ENCODE measurements at places on chromosomes 3 and 15. TPM values are rescaled to one million over a fixed set of nuclear protein-coding genes. Genes with fewer than 3 reads are reported as not detected.

DNA sequence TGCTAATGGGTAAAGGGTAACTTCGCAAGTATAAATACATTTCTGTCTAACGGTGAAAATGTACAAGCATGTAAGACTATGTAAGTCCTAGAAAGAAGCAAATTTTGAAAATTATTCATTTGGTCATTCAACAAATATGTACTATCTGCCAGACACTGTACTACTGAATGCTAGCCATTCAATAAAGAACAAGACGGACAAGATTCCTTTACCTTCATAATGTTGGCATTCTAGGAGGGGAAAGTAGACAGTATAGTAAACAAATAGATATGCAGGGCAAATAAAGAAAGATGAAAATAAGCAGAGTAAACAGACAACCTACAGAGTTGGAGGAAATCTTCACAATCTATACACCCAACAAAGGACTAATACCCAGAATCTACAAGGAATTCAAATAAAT is 32.7 kb downstream of the C3orf70 start:
- no peak overlapping the region for H3K27ac ChIP-seq
- H3K27me3 ChIP-seq: peaks cover 67% of the 10 kb centered on the region
- no peak for DNase-seq
- no peaks in the 10 kb centered on the region for H3K36me3 ChIP-seq
- H3K4me3 ChIP-seq: no peak overlapping the region

GRCh38 chr3:135452881-135453280 is 512.6 kb upstream of the PPP2R3A start:
- no peaks in the 10 kb centered on the region for H3K4me1 ChIP-seq
- no peak for DNase-seq
- no peak overlapping the region for H3K4me3 ChIP-seq
- peaks cover 25% of the 10 kb centered on the region for H3K27me3 ChIP-seq
- H3K27ac ChIP-seq: no peak overlapping the region

GRCh38 chr3:73073091-73073707 is 11.7 kb downstream of the EBLN2 start:
- peaks cover 3% of the 10 kb centered on the region for H3K36me3 ChIP-seq
- no peaks in the 10 kb centered on the region for H3K4me1 ChIP-seq
- DNase-seq: no peak
- H3K27me3 ChIP-seq: no peaks in the 10 kb centered on the region

GRCh38 chr3:193875601-193876321 is 260.2 kb upstream of the HES1 start:
- H3K27ac ChIP-seq: no peak overlapping the region
- H3K27me3 ChIP-seq: no peaks in the 10 kb centered on the region
- no peak overlapping the region for H3K4me3 ChIP-seq
- H3K4me1 ChIP-seq: peaks cover 41% of the 10 kb centered on the region
- no peaks in the 10 kb centered on the region for H3K36me3 ChIP-seq
- no peak for DNase-seq

- no peak overlapping the region for H3K4me3 ChIP-seq
- DNase-seq: no peak
- H3K27me3 ChIP-seq: no peaks in the 10 kb centered on the region
- no peak overlapping the region for H3K27ac ChIP-seq
Measured at GRCh38 chr15:25345943-25346342, 92.9 kb downstream of the UBE3A start.

GRCh38 chr3:23712656-23713559 is 92.8 kb upstream of the UBE2E1 start:
- peak overlapping the region; percentile 47 for H3K4me3 ChIP-seq
- peaks cover 19% of the 10 kb centered on the region for H3K4me1 ChIP-seq
- no peaks in the 10 kb centered on the region for H3K27me3 ChIP-seq

- H3K4me1 ChIP-seq: 0 out of 2 replicates have a peak, but pooled peaks cover 12% of the 10 kb centered on the region
- H3K36me3 ChIP-seq: peaks cover 28% of the 10 kb centered on the region
- no peaks in the 10 kb centered on the region for H3K27me3 ChIP-seq
- no peak overlapping the region for H3K4me3 ChIP-seq
Measured at GRCh38 chr3:146115619-146116018, 45.4 kb downstream of the PLOD2 start.

GRCh38 chr15:52193321-52193720 is 2.1 kb upstream of the GNB5 start:
- H3K4me3 ChIP-seq: no peak overlapping the region
- peaks cover 5% of the 10 kb centered on the region for H3K36me3 ChIP-seq
- no peak overlapping the region for H3K27ac ChIP-seq
- no peak for DNase-seq

DNA sequence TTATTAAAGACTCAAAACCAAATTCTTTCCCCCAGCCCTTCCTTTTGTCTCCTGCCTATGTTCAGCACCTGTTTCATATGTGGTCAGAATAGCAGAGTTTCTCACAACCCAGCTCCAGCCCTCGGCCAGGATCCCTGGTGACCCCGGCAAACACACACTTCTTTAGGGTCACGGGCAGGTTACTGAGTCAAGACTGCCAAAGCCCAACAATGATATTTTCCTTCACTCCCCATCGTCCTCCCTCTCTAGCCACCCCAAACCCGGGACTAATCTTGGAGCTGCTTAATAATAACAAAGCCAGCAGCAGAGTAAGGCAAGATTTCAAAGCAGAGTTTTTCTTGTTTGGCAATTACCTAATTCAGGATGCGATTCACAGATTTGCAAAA is 25.5 kb downstream of the RARB start:
- H3K4me3 ChIP-seq: no peak overlapping the region
- H3K4me1 ChIP-seq: peaks cover 3% of the 10 kb centered on the region
- no peak for DNase-seq
- H3K27ac ChIP-seq: no peak overlapping the region
- H3K36me3 ChIP-seq: no peaks in the 10 kb centered on the region

GRCh38 chr15:84908564-84908963 is 24.1 kb downstream of the SLC28A1 start:
- H3K4me1 ChIP-seq: peaks cover 50% of the 10 kb centered on the region
- no peaks in the 10 kb centered on the region for H3K36me3 ChIP-seq
- 0 out of 2 replicates have a peak overlapping the region, but pooled peaks have one; percentile 6 for H3K27ac ChIP-seq
- peak; percentile 50 for DNase-seq
- H3K4me3 ChIP-seq: no peak overlapping the region

- H3K27me3 ChIP-seq: no peaks in the 10 kb centered on the region
- H3K36me3 ChIP-seq: no peaks in the 10 kb centered on the region
- H3K4me1 ChIP-seq: no peaks in the 10 kb centered on the region
- peak; percentile 43 for DNase-seq
- no peak overlapping the region for H3K4me3 ChIP-seq
Measured at GRCh38 chr3:65439641-65440284, 599.0 kb downstream of the MAGI1 start.

DNA sequence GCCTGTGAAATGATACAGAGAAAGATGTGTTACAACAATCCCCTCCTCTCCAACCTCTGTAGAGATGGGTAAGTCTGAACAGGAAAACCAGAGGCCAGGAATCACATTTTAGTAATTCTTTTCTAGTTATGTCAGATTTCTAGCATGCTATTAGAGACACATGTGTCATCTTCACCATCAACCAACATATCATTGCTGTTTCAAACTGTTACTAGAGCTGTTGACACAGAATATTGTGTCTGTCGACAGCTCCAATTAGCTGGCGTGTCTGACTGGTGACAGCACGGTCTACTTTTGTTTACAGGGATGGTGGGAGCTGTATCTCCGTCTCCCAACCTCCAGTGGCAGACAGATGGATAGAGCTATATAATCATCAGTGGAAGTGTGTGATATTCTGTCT is 393.2 kb downstream of the SOX2 start:
- no peak overlapping the region for H3K4me3 ChIP-seq
- 0 out of 2 replicates have a peak, but pooled peaks cover 11% of the 10 kb centered on the region for H3K27me3 ChIP-seq
- no peak overlapping the region for H3K27ac ChIP-seq
- no peaks in the 10 kb centered on the region for H3K36me3 ChIP-seq
- no peak for DNase-seq

DNA sequence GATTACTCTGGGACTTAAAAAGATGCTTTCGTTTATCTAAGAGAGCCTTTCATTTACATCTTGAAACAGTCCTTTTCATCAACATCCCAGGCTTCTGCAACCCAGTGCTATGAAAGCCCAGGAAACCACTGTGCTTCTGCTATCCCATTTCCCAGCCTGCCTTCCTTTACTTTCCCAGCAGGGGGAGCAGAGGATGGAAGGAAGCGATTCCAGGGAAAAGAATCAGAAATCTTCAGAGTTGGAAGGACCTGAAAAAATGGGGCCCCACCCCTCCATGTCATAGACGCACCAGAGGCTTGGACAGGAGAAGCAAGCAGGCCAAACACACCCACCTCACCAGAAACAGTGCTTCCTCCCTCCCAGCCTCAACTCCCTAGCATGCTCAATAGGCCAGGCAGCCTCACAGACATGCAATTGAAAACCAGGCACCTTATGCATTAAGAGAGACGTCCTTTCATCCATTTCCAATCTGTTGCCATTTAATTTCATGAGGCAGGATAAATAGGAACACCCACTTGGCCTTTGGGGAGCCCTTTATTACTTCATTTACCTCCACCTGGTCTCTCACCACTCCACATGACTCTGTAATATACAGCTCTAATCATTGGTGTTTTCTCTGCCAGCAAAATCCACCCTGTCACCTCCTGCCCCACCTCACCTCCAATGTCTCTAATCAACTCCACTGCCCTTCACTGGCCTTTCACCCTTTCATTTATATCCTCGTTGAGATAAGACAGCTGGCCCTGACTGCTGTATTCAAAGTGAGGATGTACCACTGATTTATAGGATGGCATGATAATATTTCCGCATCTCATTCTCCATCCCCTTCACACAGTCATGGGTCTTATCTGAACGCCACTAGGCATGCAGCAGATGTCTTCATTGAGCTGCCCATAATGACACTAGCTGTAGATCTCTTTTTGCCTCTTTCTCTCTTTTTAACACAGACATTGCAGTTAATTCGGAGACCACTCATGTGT is 583.9 kb downstream of the NTRK3 start:
- 0 out of 2 replicates have a peak, but pooled peaks cover 5% of the 10 kb centered on the region for H3K4me1 ChIP-seq
- no peaks in the 10 kb centered on the region for H3K36me3 ChIP-seq
- H3K27ac ChIP-seq: no peak overlapping the region
- H3K4me3 ChIP-seq: no peak overlapping the region
- peak; percentile 38 for DNase-seq
- H3K27me3 ChIP-seq: no peaks in the 10 kb centered on the region

- no peak overlapping the region for H3K4me3 ChIP-seq
- no peak for DNase-seq
- H3K27ac ChIP-seq: no peak overlapping the region
- no peaks in the 10 kb centered on the region for H3K36me3 ChIP-seq
- H3K4me1 ChIP-seq: no peaks in the 10 kb centered on the region
- H3K27me3 ChIP-seq: no peaks in the 10 kb centered on the region
Measured at GRCh38 chr15:99092554-99093172, 12.2 kb upstream of the SYNM start.

DNA sequence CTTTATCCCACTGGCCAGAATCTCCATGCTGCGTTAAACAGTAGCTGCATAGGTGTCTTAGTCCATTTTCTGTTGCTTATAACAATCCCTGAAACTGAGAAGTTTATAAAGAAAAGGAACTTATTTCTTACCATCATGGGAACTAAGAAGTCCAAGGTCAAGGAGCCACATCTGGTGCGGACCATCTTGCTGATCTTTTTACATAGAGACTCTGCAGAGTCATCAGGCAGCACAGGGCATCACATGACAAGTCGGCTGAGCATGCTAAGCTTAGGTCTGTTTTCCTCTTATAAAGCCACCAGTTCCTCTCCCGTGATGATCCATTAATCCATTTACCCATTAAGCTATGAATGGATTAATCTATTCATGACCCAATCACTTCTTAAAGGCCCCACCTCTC is 22.4 kb upstream of the FAM174B start:
- no peak for DNase-seq
- H3K27ac ChIP-seq: no peak overlapping the region
- no peaks in the 10 kb centered on the region for H3K36me3 ChIP-seq
- peaks cover 7% of the 10 kb centered on the region for H3K4me1 ChIP-seq
- H3K4me3 ChIP-seq: no peak overlapping the region
- H3K27me3 ChIP-seq: no peaks in the 10 kb centered on the region

DNA sequence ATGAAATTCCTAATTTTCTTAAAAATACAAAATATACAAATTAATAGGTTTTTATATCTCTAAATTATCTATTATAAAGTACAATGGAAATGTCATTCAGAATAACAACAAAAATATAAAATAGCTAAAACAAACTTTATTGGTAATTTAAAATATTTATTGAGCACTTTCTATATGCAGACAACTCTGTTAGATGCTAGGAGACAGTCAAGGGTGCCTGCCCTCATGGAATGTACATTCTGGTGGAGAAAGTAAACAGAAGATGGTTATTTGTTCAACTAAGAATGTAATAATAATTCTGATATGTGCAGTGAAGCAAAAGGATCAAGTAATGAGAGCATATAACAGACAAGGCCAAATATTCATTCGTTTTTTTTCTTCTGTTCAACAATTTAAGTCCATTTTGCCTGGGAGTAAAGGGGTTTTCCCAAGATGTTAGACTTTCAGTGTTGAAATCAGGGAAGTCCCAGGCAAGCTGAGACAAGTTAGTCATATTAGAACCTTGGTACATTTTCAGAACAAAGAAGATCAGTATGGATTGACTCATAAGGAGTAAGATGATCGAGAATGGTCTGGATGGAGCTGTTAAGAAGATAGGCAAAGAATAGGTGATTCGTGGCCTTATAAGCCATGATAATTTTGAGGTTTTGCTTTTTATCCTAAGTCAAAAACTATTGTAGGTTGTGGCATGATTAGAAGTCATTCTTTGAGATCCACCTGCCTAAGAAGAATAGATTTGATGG is 150.2 kb upstream of the MLF1 start:
- H3K36me3 ChIP-seq: no peaks in the 10 kb centered on the region
- no peak overlapping the region for H3K27ac ChIP-seq
- H3K4me1 ChIP-seq: no peaks in the 10 kb centered on the region
- no peak overlapping the region for H3K4me3 ChIP-seq

DNA sequence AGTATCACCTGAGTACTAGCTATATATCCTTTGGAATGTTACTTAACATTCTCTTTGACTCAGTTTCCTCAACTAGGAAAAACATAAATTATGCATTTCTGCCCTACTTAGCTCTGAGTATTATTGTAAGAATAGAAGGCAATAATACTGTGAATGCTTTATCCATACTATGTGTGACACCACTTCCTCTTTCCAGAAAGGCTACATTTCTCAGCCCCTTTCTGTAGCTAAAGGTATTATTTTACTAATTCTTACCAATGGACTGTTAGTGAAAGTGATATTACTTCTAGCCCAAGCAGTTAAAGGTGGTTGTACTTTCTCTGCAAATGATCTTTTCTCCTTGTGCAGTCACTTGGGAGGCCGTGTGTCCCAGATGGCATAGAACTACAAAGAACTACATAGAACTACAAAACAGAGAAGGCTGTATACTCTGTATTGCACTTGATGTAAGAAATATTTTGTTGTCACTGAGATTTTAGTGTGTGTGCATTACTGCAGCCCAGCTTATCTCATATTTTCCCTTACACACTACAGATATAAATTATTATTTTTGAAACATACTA is 35.1 kb downstream of the MYH15 start:
- no peak overlapping the region for H3K27ac ChIP-seq
- H3K4me3 ChIP-seq: no peak overlapping the region
- no peak for DNase-seq

The MINDY2 gene
- total RNA-seq: 9.3 TPM

The CYP8B1 gene
- not detected for total RNA-seq

The PHLDB2 gene
- 90.1 TPM for total RNA-seq

The POPDC2 gene
- total RNA-seq: 0.62 TPM

The CHRM5 gene
- total RNA-seq: 0.04 TPM

Measured in PC-3 (cell line).